ENCODE measurements at places on chromosomes 2 and 18.

DNA sequence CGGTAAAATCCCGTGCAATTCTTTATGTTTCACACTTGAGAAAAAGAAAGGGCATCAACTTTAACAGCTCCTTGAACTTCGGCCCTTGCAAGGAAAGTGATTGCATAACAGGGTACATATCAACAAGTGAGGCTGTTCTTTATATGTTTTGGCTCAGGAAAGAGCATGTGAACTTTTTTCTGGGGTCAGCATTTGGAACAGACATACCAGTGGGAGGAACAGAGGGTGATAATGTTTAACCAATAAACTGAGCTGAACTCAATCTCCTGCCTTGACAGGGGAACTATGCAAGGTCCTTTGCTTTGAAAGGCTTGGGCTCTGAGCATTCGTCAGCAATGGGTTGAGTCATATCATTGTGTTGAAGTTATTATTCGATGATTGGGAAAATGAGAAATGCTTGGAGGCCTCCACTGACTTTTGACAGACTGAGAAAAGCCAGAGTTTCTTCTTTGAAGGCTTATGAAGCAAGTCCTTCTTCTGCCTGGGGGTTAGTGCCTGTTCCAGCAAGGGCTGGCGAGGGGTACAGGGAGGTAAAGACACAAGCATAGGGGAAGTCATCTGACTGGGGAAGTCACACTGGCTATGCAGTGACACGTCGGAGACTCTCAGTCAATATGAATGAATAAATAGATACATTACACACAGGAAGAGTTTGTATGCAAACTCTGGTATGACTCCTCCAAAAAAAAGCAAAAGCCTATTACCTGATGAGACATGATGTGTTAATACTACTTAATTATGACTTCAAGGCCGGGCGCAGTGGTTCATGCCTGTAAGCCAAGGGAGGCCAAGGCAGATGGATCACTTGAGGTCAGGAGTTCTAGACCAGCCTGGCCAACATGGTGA, 57.2 kb downstream of the CYB5A start:
- no peak for DNase-seq

DNA sequence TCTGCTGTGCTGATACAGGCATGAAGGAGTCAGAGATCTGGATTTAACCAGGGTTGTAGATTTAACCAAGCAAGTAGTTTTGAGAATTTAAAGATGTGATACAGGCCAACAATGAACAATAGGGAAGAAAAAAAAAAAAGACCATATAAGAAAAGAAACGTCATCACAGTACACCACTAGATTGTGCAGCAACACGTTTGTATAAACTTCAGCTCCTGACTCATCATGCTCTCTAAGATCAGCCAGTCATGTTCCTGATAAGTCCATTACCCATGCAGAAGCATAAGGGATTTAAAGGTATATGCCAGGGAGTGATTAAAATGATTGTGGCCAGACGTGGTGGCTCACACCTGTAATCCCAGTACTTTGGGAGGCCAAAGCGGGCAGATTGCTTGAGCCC, 22.3 kb upstream of the ERICH2 start:
- DNase-seq: no peak

DNA sequence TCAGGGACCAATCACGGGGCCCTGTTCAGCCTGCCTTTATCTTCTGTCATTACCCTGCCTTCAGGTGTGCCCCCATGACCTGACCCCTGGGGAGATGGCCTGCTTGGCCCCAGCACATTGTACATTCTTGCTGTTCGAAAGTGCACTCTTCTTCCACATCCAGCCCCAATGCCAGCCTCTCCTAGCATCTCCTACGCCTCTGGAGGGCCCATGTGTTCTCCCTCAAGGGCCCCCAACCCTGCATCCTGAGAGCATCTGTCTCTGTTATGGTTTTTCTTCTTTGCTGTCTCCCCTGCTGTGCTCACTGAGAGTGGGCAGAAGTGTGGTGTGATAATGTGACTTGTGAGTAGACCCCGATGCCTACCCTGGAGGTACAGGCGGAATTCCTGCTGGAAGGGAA, 41.5 kb upstream of the OTOS start:
- DNase-seq: no peak

GRCh38 chr2:48674933-48675332, 57.3 kb downstream of the GTF2A1L start:
- DNase-seq: no peak

DNA sequence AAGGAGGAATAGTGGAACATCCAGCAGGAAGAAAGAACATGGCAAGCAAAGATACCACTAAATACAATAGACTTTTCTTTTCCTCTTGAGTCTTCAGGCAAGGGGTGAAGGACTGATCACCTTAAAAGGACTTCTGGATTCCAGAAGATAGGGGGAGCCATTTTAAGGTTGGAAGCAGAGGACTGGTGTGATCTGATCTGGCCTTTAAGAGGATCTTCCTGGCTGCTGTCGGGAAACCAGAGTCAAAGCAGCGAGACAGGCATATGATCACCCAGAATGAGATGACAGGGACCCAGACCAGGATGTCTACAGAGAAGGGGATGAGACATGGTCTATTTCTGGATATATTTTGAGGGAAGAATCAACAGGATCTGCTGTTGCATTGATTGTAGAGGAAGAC, 558.0 kb downstream of the STK39 start:
- DNase-seq: no peak

- no peak for DNase-seq
These were observed 11.8 kb downstream of the FN1 start for GRCh38 chr2:215423928-215424540.

DNA sequence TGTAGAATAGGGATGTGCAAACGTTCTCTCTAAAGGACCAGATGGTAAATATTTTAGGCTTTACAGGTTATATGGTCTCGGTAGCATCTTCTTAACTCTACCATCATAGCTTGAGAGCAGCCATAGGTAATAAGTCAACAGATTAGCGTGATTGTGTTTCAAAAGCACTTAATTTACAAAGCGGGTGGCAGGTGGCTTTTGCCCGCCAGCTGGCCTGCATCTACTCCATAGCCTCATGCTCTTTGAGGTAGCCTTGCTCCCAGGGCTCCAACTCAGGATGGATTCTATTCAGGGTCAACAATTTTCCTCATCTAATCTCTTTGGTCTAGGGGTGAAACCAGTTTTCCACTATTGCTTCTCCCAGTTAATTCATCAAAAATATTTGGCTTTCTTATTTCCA, 5.0 kb upstream of the ATP9B start:
- no peak for DNase-seq

DNA sequence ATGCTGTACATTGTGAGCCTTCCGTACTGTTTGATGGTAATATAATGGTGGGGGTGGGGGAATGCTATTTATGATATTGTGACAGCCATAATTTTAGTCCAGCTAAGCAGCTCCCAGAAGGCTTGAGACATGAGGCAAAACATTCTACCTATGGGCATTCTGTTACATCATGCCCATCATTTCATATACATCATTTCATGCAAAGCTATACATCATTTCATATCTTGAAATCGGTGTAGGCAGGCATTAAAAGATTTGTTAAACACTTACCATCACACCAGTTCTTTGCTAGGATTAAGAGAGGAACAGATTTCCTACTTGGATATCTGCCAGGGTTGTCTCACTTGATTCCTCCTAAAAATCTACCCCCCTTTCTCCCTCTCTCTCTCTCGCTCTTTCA, 84.5 kb downstream of the COL5A2 start:
- DNase-seq: no peak

DNA sequence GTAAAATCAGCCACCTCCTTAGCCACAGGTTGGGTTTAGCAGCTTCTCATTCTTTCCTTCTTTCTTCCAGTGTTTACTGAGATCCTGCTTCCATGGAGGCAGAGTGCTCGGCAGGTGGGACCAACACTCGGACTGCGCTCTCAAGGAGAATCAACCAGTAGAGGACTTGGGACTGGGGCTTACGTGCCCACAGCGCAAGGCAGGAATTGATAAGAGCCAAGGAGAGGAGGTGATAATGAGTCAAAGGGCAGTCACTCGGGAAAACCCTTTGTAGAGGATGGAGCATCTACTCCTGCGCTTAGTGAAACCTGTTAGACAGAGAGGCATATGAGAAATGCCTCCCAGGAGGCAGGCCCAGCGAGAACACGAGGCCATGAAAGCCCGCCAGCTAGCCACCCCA, 2.9 kb upstream of the MRO start:
- no peak for DNase-seq

DNA sequence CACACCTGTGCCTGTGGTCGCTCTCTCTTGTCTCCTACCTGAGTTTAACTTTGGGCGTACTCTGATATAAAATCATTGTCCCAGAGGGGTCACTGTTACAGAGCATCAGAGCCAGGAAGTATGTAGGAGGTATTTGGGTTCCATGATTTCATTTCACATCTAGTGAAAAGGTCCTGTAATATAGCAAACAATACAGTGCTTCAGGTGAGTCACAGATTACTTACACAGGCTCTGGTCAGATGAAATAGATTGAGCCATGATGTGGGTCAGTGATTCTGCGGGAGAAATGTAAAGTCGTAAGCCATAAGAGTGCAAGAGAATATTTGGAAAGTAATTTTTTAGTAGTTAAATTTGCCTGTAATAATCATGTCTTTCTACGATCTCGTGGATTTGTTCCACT, 70.2 kb downstream of the SOCS6 start:
- DNase-seq: no peak

- no peak for DNase-seq
These were observed 92.6 kb upstream of the CERS6 start for GRCh38 chr2:168363347-168364092.

DNA sequence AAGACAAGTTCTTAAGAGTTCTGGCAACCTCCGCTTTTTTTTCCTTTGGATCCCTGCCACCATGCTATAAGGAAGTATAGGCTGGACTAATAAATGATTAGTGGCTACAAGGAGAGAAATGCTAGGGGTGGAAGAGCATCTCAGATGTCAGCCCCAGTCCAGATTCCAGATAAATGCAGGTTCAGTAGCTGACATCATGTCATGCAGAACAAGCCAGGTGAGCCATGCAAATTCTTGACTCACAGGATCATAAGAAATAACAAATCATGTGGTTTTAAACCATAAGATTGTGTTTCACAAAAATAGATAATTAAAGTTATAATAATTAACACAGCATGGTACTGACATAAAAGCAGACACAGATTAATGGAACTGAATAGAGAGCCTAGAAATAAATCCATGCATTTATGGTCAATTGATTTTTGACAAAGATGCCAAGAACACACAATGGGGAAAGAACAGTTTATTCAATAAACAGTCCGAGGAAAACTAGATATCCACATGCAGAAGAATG, 152.9 kb upstream of the SESTD1 start:
- DNase-seq: no peak

DNA sequence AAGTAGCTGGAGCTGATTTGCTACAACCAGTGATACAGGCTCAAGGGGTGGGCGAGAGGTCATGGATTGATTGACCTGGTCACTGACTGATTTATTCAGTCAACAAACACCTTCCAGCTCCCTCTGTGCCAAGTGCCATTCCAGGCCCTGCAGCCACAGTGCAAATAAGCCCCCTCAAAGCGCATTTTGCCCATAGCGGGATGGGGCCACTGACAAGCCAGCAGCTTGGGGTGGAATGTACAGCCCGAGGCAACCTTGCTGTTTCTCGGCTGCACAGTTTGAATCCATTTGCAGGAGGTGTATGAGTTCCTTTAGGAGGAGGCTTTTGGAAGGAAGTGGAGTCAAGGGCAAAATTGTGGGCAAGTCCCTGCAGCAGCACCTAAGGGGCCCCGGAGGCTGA, 235.2 kb downstream of the TPGS2 start:
- no peak for DNase-seq

DNA sequence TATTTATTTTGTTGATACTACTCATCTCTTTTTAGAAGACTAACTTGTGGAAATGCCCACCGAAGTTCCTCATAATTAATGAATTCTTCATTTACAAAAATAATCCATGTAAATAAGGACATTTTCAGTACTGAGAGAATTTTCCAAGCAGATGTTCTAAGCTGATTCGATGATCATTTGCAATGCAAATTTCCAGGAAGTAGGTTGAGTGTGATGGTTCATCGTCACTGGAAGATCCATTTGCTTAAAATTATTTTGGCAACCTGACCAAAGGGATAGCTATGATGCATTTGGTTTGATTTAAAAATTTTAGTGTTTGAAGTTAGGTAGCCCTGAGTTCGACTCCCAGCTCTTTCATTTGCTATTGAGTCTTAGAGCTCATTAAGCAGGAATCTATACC, 257.3 kb upstream of the RASGRP3 start:
- no peak for DNase-seq

GRCh38 chr2:69561101-69561500, 82.4 kb downstream of the AAK1 start:
- DNase-seq: no peak

GRCh38 chr18:24695168-24695567, 234.7 kb downstream of the HRH4 start:
- DNase-seq: no peak

- no peak for DNase-seq
These were observed 29.4 kb upstream of the WDR75 start for GRCh38 chr2:189411860-189412259.

- no peak for DNase-seq
These were observed 173.7 kb downstream of the PTPRM start for GRCh38 chr18:7740821-7741220.

DNA sequence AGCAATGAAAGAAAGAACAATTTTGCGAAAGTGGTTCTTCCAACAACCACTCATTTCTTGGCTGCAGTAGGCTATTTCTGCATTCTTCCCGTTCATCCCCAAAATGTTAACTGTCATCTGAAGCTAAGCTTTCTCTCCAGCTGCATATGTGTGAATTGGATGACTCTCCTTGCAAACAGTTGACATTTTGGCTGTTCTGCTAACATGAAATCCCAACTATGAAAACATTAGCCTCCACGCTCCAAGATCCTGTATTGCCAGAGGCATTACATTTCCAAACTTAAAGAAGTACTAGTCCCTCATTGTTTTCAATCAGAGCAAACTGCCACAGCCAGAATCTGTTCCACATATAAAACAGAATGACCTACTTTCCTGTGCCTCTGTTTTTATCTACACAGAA, 88.5 kb downstream of the TGIF1 start:
- no peak for DNase-seq

GRCh38 chr18:41745166-41746049, 209.6 kb upstream of the PIK3C3 start:
- peak; percentile 26 for DNase-seq

GRCh38 chr2:227482638-227483340, 10.8 kb downstream of the AGFG1 start:
- DNase-seq: peak; percentile 35

GRCh38 chr18:9827793-9828505, 57.8 kb upstream of the TXNDC2 start:
- peak; percentile 2 for DNase-seq

GRCh38 chr2:54601339-54601738, 122.1 kb upstream of the EML6 start:
- DNase-seq: no peak

DNA sequence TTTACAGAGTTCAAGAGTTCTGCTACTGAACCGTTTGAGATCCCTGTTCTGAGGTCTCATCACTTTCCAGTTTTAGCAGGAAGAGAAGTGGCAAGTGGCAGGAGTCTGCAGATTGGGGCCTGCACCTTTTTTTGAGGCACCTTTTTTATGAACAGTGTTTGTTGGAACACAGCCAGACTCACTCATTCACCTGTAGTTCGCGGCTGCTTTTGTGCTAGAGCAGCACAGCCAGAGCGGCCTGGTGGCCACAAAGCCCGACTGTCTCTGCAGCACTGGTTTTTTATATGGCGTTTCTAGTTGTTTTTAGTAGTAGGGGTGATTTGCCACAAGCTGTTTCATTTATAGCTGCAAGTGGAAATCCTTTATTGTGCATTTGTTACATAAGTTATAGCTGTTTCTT, 8.6 kb downstream of the ACP1 start:
- no peak for DNase-seq

All from activated CD4-positive, alpha-beta T cell treated with anti-CD3 and anti-CD28 coated beads, Interleukin-2, Interleukin-4, amounts not matched to agents 100 ng/mL and 50 ng/mL, durations not matched to agents 16 hours and 8 hours (primary cell).